ENCODE measurements at places on chromosomes 16 and 17.

DNA sequence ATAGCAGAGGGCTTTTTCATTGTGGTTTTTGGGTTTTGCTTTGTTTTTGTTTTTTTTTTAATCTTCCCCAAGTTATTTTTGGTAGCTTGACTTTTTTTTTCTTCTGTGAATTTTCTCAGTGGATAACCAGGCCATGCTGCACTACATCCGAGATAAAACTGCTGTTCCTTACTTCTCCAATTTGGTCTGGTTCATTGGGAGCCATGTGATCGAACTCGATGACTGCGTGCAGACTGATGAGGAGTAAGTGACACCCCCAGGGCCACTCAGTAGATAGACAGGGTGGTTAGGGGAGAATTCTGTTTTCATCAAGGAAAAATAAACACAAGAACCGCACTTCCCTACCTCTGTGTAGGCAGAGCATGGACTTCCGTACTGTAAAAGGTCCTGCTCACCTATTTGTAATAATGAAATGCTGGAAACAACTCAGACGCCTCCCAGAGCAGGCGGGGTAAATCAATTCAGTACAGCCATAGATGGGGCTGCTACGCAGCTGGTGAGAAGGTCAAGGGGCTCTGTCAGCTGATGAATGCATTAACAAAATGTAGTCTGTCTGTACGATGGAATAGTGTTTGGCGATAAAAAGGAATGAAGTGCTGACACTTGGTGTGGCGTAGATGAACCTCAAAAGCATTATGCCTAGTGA lies 28.6 kb downstream of the CLEC16A start:
- DNase-seq: no peak

DNA sequence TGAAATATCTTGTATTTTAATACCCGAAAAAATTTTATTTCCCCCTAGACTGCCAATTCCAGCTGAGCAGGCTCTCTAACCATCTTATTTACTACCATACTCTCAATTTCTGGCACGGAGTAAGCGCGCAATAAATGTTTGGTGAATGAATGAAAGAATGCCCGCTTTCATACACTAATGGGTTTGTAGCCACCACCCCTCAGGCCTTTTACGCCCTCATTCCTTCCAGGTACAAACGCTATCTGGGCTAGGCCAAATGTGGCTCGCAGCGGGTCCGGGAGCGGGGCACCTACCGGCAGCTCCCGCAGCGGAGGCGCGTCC lies 536 bp upstream of the PLD2 start:
- DNase-seq: no peak

GRCh38 chr17:75262112-75262606 lies 480 bp downstream of the MRPS7 start:
- DNase-seq: no peak

DNA sequence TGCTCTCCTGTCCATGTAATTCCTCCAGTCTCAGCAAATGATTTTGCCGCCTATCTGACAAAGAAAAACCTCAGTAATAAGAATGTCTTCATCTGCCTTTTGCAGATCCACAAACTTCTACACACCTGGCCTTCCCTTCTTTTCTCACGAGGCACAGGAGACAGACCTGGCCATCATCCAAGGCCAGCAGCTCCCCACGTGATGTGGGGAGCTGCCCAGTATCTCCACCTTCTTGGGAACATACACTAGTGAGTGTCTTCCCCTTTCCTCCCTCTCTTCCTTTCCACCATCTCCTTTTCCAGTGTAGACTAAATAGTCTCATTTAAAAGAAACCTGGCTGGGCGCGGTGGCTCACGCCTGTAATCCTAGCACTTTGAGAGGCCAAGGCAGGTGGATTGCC lies 274.4 kb downstream of the CEP112 start:
- DNase-seq: no peak

GRCh38 chr16:75377729-75378386 lies 55.4 kb downstream of the CFDP1 start:
- peak; percentile 82 for DNase-seq

- DNase-seq: no peak
Observed at GRCh38 chr16:56255904-56256303, 64.6 kb downstream of the GNAO1 start.

- DNase-seq: no peak
Observed at GRCh38 chr17:70763018-70763417, 593.7 kb downstream of the KCNJ2 start.

GRCh38 chr16:47492428-47493377 lies 31.6 kb downstream of the PHKB start:
- DNase-seq: no peak

DNA sequence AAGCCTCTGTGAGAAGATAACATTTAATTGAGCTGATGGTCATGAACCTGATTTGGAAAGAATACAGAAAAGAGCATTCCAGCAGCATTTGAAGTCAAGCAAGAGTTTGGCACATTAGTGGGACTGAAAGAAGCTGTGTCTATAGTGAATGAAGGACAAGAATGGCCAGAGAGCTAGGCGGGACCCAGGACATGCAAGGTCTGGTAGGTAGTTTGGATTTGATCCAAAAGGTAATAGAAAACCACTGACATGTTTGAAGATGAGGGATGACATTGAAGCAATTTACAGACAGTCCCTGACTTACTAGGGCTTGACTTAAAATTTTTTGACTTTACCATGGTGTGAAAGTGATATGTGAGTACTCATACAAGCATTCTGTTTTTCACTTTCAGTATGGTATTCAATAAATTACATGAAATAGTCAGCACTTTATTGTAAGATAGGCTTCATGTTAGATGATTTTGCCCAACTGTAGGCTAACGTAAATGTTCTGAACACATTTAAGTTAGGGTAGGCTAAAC lies 7.6 kb downstream of the CYB5B start:
- no peak for DNase-seq

DNA sequence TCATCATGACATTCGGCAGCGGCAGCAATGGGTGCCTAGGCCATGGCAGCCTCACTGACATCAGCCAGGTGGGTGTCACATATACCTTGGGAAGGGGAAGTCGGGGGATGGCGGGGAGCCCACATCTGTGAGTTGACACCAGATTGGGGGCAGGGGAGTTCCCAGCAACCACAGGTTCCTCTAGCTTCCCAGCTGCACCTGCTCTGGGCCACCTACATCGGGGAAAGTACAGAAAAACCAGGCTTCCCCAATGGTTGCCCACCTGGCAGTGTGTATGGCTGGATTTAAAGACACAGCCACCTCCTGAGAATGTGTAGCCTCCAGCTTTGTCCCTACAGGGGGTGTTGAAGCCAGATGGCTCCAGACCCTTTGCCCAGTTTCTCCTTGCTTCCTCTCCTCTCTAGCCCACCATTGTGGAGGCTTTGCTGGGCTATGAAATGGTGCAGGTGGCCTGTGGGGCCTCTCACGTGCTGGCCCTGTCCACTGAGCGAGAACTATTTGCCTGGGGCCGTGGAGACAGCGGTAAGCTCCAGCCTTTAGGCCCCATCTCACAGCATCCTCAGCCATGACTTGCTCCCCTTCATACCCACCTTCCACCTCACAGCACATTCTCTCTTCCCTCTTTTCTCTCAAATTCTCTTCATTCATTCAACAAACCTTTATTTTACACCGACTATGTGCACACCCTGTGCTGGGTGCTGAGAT lies 5.0 kb upstream of the TRAF4 start:
- no peak for DNase-seq

- no peak for DNase-seq
Observed at GRCh38 chr16:51429041-51429440, 278.0 kb upstream of the SALL1 start.

GRCh38 chr16:89960966-89961365 lies 12.4 kb downstream of the DEF8 start:
- no peak for DNase-seq

DNA sequence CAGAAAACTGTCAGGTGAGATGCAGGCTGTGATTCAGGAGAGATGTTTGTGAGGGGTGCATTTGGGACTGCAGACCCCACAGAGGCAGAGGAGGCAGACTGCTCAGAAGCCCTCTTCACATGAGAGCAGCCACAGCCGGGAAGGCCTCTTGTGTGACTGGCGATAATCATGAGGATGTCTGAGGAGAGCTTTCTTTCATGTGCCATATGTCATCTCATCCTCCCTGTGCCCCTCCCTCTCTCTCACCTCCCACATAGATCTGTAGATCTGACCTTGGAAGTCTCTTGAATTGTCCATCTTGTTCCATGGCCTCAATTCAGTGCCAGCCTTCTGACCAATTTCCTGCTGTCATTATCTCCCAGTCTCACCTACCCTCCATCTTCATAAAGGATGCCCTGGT lies 50.5 kb downstream of the EPN2 start:
- DNase-seq: no peak

DNA sequence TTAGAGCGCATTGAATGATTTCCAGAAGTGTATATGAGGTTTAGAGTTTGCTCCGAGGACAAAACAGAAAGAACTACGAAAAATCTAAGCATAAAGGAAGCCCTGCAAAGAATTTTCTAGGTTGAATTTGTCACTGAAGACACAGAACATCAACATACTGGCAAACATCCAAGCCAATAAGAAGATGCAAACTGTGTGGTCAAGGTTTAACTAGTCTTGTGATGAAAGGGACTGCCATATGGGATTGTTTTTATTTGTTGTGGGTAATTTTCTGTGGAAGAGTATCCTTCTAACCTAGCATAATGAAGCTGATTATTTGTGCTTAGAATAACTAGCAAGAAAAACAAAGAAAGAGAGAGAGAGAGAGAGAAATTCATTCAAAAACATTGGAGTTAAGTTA lies 492.0 kb upstream of the ERCC4 start:
- DNase-seq: no peak

DNA sequence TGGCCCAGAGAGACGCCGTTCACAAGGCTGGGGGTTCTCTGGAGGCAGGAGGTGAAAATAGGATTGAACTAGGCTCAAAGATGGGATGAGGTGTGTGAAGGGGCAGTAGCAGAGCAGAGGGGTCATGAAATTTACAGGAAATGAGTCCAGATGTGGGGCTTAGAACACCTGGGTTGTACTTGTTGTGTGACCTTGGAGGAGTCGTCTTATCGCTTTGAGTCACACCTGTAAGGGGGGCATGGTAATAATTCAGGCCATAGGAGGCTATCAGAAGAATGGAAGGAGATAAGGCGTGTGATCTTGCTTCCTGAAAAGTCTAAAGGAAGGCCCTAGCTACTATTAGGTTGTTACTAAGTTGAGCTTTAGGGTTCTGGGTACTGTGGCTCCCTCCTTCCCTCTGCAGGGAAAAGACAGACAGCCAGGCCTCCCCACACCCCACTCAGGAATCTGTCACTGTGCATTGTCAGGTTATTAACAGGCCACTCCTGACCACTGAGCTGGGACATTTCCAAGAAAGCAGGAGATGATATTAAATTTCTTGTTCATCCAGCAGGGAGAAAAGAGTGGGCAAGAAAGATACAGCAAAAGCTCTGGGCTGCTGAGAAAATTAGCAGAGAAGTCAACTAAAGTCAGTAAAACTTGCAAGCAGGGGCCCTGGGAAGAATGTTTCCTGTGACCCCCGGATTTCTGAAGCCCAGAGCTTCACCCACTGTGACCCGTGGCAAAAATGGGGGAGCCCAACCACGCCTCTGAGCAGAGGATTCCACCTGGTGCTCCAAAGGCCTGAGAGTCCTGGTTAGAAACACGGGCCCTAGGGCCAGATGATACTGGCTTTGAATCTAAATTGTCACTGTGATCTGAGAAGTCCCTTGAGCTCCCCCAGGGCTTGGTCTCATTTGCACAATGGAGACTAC lies 6.0 kb upstream of the CDC42EP4 start:
- no peak for DNase-seq

- no peak for DNase-seq
Observed at GRCh38 chr17:41196068-41196467, 6.4 kb downstream of the KRTAP9-1 start.

DNA sequence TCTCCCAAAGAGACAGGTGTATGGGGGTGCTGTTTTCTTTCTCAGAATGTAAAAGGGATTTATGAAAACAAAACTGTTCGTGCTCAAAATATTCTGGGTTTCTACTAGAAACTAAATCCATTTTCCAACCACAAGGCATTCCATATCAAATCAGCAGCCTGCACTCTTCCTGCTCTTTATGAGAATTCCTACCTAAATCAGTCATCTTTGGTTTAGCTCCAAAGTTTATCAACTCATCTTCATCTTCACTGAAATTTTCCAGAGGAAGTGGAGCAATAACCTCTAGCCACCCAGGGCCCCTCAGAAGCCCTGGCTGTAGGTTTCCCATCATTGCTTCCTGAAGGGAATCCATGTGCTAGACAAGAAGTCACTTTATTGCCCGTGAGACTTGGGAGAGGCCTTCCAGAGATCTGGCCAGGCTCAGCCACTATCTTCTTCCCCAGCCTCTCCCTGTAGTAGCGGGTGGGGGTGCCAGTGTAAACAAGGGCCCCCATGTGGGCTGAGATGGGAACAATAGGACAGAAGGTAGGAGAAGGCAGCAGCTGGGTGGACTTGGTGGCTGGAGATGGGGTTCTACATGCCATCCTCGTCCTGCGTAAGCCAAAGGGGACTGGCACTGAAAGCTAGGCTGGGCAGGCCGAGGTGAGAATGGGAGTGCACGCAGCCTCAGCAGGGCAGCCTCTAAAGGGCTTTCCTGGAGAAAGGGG lies 22.0 kb upstream of the ALDH3A1 start:
- DNase-seq: no peak

GRCh38 chr16:85819771-85820170 lies 20.3 kb downstream of the COX4I1 start:
- no peak for DNase-seq

GRCh38 chr17:41793784-41794539 lies 7.5 kb upstream of the JUP start:
- no peak for DNase-seq

DNA sequence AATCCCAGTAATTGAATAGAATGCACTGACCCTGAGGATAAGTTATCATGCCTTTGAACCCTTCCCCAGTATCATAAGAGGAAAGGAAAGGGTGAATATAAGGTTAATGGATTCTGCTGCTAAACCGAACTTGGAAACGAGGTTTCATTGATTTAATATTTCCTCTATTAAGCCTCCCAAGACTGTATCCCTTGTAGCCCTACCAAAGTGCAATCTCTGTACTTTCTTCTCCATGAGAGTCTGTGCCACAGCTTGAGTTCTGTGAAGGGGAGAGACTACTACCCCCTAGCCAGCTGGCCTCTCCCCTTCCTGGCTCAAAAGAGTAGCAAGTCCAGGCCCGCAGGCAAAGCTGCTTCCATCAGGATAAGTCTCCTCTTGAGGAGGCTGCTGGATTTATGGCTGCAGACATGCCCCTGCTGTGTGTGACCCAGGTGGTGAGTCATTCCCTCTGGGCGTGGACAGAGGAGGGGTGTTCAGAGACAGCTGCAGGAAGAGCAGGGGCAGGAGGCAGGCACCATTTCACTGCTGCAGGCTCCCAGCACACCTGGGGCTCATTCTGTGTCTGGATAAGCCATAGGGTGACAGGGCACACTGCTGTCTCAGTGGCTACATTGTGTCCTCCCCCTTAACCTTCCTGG lies 58.4 kb downstream of the TOM1L2 start:
- DNase-seq: no peak

- DNase-seq: no peak
Observed at GRCh38 chr16:67800338-67800926, 5.9 kb downstream of the RANBP10 start.

DNA sequence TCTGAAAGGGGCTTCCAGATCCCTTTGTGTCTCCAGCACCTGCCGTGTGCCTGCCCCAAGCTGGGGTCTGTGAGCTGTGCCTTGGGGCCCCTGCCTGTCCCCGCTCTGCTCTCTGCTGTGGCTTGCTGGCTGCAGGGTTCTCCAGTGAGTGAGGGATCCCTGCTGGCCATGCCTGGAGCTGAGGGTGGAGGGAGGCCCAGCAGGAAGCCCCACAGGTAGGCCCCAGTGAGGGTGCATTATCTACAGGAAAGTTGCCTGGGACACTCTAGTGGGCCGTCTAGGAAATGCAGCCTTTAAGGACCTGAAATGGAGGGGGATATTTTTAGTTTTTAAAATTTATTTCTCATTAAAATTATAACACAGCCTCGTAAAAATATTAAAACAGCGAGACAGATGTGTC lies 50.9 kb downstream of the JPH3 start:
- DNase-seq: no peak
